ENCODE measurements at places on chromosomes 3 and 15.

DNA sequence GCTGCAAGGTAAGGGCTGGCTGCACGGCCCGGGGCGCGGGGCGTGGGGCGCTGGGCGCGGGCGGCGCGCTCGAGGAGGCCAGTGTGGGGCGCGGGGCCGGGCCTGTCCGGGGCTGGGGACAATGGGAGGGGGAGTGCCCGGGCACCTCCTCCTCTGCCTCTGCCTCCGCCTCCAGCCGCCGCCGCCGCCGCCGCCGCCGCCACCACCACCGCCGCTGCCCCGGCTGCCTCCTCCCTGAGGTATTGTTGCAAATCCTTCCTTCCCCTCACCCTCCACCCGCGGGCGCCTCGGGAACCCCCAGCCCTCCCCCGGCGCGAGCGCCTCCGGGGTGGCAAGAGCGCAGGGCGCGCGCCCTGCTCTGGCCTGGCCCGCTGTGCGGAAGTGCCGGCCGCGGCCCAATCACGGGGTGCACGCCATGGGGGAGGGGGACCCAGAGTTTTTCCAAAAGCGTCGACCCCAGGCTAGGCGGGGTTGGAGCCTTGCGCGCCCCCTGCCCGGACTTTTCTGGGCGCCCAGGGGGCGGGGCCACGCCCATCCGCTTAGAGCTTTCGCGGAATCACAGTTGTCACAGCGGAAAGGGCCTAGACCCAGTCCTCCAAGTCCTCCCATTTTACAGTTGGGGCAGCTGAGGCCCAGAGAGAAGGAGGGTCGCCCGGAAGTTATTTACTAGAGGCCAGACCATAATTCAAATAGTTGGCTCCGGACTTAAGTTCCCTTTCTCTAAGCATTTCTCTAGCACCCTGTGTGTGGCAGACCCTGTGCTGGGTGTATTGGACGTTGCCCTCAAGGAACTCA lies at the start of gene LPP:
TSS of gene LPP (plus strand) at position 144 of the 795 bp plus-strand sequence. CDS start 251,964 bp downstream, outside the sequence.
- peak; percentile 87 for DNase-seq

- no peak for DNase-seq
Measured at GRCh38 chr3:48595526-48596121, 495 bp upstream of the COL7A1 start.

DNA sequence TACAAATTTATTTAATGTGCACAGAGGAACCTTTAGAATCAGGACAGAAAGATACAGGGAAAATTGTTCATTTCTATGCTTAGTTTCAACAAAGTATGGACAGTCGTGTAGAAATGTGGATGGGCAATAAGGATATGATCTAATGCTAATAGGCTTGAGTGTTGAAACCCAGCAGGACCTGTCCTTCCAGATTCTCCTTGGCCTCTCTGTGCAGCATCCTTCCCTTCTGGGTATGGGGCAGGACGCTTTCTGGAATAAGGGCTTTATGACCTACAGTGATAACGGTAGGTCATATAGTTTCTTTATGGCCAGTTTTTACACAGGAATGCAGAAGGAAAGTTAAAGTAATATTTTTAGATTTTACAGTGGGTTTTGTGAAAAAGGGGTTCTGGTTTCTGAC lies 698.1 kb downstream of the SI start:
- DNase-seq: no peak

DNA sequence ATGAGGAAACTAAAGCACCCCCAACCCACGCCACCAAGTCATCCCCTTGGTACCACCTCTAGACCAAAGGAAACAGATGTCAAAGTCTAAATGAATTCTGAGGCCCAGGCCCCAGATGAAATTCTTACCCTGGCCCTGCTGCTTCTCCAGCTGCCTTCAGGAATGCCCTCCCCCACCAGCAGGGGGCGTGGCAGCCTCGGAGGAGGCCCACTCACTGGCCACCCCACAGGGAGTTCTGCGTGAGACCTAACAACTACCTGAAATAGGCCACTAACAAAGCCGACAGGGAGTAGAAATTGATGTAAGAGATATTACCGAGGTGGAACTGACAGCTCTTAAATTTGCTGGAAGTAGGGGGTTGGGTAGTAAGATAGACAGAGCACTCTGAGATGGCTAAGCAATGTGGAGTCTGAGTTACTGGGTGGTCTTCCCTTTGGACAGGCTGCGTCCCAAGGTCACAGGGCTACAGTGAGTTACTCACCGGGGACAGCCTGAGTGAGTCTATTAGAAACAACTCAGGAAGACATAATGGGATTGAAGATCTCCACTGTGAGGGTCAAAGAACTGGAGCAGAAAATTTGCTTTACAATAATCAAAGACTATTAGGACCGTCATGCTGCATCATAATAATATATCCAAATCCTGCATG lies 240.7 kb downstream of the SHOX2 start:
- peak; percentile 27 for DNase-seq

DNA sequence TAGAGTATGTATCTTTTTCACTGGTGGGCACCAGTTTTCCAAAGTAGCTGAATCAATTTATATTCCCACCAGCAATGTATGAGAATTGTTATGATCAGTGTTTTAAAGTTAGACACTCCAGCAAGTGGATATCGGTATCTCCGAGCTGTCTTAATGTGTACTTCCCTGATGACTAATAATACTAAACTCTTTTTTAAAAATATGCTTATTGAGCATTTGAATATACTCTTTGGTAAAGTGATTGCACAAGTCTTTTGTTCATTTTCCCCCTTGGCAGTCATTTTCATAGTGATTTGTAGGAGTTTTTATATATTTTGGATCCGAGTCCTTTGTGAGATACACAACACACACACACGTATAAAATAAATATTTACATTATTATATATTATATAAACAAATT lies 12.5 kb upstream of the FEM1B start:
- no peak for DNase-seq

- no peak for DNase-seq
Measured at GRCh38 chr3:53250881-53251605, 4.8 kb downstream of the TKT start.

DNA sequence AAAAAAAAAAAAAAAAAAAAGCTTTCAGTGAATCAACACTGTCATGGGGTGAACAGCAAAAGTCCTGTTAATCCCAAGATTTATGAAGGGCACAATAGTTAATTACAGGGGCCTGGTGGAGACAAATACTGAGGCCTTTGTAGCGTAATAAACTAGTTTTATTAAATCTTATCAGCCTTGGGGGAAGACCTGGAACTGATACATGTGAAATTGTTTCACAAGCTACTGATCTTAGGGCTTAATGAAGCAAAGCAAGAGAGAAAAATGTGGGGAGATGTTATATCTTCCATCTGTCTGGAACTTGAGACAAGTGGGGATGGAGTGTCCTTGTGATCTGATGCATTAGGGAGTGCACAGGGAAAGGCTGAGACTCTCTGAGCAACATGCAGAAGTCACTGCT lies 47.9 kb upstream of the OSBPL11 start:
- no peak for DNase-seq

- DNase-seq: no peak
Measured at GRCh38 chr3:87755852-87756251, 303.0 kb downstream of the CGGBP1 start.
